ENCODE measurements at places on chromosomes 16 and 17.
A peak's percentile ranks its signal among the peaks of the same experiment; 100 is the strongest.

DNA sequence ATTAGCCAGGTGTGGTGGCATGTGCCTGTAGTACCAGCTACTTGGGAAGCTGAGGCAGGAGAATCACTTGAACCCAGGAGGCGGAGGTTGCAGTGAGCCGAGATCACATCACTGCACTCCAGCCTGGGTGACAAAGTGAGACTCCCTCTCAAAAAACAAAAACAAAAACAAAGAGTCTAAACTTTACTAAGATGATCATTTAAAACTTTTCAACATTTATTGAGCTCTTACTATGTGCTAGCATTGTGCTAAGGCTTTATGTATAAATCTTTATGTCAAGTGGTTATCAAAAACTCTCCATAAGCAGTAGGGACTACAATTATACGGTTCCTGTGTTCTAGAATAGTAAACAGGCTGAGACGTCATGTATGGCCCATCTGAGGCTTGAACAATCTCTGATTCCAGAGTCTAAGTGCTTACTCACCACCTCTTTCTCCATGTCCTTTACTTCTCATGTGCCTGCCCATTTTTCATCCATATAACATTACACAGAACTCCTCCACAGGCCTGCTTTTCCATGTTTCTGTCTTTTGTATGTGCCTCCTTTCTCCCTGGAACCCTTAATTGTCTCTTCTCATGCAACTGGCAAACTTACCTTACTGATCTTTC is 66.7 kb downstream of the NUP88 start:
- no peak for DNase-seq

DNA sequence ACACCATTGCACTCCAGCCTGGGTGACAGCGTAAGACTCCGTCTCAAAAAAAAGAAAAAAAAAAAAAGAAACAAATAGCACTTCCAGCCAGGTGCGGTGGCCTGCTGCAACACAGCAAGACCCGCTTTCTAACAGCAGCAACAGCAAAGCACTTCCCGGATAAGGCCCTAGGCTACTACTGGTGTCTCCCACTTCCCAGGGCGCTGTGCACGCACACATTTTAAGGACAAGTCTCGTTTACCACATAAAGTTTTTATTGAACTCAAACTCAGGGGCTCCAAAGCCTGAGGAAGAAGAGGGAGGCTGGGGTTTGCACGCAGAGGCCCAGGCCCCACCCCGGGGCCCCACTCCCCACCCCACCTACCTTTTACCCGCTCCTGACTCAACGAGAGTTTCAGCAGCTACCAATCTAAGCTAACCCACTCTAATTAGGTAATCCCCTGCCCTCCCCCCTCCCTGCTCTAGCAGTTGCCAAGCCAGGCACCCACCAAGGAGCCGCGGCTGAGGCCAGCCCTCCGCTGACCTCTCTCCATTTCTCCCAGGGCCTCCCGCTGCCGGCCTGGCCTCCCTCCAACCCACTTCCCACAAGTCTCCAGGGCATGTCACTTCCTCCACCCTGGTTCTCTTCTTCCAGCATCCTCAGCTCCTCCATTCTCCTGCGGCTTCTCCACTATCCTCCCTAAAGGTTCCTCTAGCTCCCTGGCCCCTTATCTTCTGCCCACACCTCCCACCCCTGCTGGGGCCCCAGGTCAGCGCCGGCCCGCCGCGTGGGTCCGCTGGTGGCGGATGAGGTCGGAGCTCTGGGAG is 2.4 kb downstream of the ZNF768 start:
- DNase-seq, result no peak

GRCh38 chr17:59366773-59367656 is 35.6 kb downstream of the YPEL2 start:
- no peak for DNase-seq

DNA sequence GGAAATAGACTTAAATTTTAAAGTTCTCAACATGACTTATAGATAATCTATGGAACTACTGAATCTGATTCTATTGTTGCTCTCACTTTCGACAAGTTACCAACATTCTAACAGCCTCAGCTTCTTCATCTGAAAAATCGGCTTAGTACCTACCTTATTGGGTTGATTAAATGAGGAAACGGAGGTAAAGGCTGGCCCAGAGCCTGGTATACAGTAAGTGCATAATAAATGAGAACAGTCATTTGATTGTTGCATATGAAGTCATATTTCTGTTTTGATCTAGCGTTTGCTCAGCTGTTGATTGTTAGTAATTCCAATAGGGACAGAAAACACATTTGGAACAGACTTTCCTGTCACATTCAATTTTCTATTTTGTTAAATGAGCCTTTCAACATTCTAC is 4.6 kb downstream of the VPS35L start:
- DNase-seq, result no peak

DNA sequence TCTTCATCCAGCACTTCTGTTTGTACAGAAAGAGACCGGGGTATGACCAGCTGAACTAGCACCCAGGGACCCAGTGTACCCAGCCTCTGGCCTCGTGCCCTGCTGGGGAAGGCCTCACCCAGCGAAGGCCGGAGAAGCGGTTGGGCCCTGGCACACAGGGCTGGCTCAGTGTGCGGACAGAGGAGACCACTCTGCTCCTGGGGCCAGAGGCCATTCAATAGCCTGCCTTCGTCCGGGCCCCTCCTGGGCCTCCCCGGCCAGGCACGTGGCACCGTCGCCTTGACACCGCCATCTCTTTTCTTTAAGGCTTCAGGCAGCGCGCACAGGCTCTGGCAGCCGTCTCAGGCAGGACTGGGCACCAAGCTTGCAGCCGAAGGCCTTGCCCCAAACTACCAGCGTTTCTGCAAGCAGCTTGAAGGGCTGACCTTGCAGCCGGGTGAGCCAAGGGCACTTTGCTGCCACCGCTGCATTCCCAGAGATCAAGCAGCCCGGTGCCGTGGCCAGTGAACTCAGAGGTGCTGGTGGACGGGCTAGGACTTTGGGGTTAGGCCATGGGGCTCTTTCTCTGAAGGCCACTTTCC is 8.0 kb downstream of the TAX1BP3 start:
- DNase-seq, result no peak

- DNase-seq, result no peak
These were observed 13.1 kb upstream of the DUSP14 start for GRCh38 chr17:37476431-37477120.

DNA sequence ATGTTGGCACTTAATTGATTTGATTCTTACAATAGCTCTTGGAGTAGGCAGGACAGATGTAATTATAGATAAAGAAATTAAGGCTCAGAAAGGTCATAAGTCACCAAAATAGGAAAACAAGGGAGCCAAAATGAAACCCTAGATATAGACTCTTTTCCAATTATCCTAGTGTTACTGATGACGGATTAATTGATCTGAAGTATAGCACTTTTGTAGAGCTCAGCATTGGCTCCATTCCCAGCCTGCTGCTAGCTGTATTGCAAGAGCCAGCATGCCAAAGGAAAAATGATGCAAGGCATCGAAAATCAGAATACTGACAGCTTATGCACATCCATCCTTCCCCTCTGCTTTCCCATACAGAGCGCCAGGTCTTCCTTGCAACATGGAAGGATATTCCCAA is 21.6 kb upstream of the RASL10B start:
- no peak for DNase-seq

GRCh38 chr16:25419681-25420080 is 162.0 kb upstream of the ZKSCAN2 start:
- no peak for DNase-seq

- no peak for DNase-seq
These were observed 484.0 kb upstream of the ERCC4 start for GRCh38 chr16:13435873-13436474.

- DNase-seq, result no peak
These were observed 20.1 kb upstream of the DLX3 start for GRCh38 chr17:50015146-50015545.

GRCh38 chr16:85998171-85998867 is 99.4 kb downstream of the IRF8 start:
- DNase-seq, result no peak

- no peak for DNase-seq
These were observed 70.3 kb downstream of the RAI1 start for GRCh38 chr17:17751489-17752088.

GRCh38 chr16:64151990-64152767 is 969.7 kb downstream of the CDH11 start:
- peak; percentile 47 for DNase-seq

DNA sequence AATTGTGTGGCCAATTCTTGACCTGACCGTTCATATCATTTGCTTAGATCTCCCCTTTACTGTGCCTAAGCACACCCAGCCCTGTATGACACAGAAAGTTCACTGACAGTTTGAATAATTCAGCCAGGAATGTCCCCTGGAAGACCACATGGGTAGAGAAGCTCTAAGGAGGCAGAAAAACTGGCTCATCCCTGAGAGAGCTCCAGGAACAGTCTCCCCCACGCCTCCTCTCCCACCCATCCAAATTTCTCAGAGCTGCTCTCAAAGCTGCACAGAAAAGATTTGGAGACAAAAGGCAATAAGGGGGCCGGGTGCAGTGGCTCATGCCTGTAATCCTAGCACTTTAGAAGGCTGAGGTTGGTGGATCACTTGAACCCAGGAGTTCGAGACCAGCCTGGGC is 11.2 kb downstream of the PRAC1 start:
- no peak for DNase-seq

- DNase-seq, result no peak
These were observed 1.7 kb upstream of the CES5A start for GRCh38 chr16:55876854-55877253.

GRCh38 chr16:8831871-8832716 is 34.5 kb downstream of the PMM2 start:
- DNase-seq, result no peak

- DNase-seq, result no peak
These were observed 676 bp downstream of the CPD start for GRCh38 chr17:30379303-30379902.

- DNase-seq, result no peak
These were observed 33.2 kb upstream of the KCNJ2 start for GRCh38 chr17:70136131-70136530.

DNA sequence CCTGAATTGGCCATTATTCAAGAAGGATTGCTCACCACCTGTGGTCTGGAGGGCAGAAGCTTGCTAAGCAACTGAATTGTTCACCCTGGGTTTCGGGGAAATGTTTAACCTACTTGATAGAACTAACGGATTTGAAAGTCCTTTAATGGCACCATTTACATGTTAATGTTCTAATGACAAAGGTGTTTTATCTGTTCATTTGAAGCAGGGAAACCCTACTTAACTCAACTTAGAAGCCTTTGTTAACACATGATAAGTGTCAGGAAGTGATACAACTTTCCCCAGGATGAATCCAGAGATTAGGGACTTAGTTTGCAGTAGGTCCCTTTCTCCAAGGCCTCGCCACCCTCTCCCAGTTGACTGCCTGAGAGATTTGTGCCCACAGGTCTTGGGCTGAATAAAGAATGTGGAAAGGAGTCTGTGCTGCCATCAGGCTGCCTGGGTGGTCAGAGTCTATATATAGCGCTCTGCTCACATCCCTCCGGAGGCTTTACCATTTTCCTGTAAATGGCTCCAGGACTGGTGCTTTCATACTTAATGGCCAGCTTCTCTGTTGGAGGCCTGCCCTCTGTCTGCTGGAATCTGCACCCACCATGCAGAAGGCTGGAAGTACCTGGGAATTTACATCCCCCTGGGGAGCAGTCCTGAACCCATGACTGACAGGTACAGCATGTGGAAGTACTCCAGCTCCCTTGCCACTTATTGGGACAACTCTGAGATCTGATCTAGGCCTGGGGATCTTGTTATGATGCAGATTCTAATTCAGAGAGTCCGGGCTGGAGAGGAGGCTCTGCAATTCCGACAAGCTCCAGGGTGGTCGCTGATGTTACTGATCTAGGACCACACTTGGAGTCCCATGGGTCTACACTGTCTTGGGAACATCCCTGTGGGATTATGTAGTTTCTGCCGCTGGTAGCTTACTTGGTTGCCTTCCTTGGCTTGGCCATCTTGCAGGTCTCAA is 99.9 kb downstream of the ASIC2 start:
- no peak for DNase-seq

DNA sequence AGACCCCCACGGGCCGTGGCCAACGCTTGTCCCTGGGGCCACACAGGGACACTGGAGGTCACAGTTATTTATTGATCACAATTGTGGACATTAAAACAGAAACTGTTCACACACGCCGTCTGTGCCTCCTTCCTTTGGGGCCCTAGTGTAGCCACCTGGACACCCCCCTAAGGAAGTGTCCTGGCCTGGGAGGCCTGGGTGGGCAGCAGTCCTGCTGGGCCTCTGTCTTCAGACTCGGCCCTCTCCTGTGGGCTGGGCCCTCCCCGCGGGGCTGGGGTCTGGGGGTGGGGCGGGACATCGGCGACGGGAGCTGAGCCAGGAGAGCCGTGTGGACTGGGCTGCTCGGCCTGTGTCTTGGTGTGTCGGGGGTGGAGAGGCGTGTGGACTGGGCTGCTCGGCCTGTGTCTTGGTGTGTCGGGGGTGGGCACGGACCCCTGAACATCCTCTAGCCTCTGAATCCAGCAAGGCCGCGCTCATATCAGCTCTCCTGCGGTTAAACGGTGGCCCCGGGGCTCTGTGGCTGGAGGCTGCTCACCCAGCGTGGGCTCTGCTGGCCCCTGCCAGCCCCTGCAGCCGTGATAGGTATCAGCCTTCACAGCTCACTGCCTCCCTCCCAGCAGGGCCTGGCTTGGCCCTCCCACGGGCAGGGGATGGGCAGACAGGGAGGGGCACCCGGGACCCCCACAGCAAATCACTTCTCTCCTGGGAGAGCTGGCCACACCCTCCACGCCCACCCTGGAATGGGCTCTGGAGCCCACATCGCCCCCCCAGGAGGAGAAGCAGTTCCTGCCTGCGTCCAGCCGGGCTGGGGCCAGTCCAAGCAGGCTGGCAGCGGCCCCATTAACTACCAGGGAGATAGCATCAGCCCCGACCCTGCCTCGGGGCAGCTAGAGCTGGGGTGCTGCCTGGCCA is 1.1 kb upstream of the NHLRC4 start:
- DNase-seq, result no peak

DNA sequence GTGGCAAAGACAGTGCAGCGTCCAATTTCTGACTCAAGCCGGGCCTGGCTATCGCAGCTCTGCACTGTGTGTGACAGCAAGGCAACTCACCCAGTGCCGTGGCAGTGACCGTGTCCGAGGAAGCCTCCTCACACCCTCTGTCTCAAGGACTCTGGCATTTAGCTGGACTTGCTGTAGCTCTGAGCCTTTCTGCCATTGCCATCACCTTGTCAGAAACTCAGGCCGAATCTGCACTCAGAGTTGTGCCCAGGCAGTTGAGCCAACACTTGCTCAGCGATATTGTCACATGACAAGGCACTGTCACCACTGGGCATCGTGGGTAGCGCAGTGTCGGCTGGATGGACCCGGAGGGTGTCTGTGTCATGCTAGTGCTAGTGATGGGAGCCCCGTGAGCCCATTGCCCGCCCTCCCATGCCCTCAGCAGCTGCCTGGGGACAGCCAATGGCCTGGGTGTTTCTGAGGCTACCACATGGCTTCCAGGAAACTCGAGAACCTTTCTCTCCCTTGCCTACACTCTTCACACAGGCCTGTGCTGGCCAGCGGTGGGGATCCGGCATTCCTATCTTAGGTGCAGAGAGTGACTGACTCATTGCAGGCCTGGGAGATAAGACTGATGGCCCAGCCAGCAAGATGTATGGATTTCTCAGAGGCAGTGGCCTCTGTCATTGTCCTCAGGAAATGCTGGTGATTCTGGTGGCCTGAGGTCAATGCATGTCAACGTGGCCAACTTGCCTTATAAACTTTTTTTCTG is 22.1 kb upstream of the STH start:
- no peak for DNase-seq

GRCh38 chr17:66397486-66397885 is 95.1 kb downstream of the PRKCA start:
- no peak for DNase-seq

Data from GM04503 (cell line).